ENCODE measurements at places on chromosomes 5 and 9. TPM values are rescaled to one million over a fixed set of nuclear protein-coding genes. Genes with fewer than 3 reads are reported as not detected.

The DDX4 gene
- total RNA-seq: not detected

The DPM2 gene
- 20.5 TPM for total RNA-seq

The SHLD3 gene
- 3.1 TPM for total RNA-seq

The LCN1 gene
- not detected for total RNA-seq

The VCAN gene
- total RNA-seq: 3.4 TPM

The F2RL2 gene
- total RNA-seq: 0.25 TPM

The SLC9A3 gene
- 4.2 TPM for total RNA-seq

The PDLIM7 gene
- 210 TPM for total RNA-seq

The LEAP2 gene
- total RNA-seq: not detected

The FBXL7 gene
- 14.7 TPM for total RNA-seq

The GNA14 gene
- 2.7 TPM for total RNA-seq

The SLC25A2 gene
- 0.15 TPM for total RNA-seq

The CCNI2 gene
- total RNA-seq: 0.25 TPM

The NMUR2 gene
- total RNA-seq: not detected

The IGIP gene
- total RNA-seq: 2.2 TPM

The TAF11L4 gene
- not detected for total RNA-seq

The SLC4A9 gene
- not detected for total RNA-seq

The MARVELD2 gene
- 2.3 TPM for total RNA-seq

The PCDHGA3 gene
- total RNA-seq: 0.49 TPM

The SLC6A7 gene
- total RNA-seq: not detected

The SLC34A1 gene
- not detected for total RNA-seq

The SPATA31A3 gene
- total RNA-seq: not detected

The MAP1B gene
- total RNA-seq: 107 TPM

The CCDC192 gene
- not detected for total RNA-seq

The C9 gene
- not detected for total RNA-seq

The PCDHGA2 gene
- total RNA-seq: 0.79 TPM

The FRMPD1 gene
- total RNA-seq: not detected

The NR2F1 gene
- total RNA-seq: 14.1 TPM

The FOXD4L5 gene
- not detected for total RNA-seq

The EGR1 gene
- 3.3 TPM for total RNA-seq

The CPLANE1 gene
- total RNA-seq: 8.5 TPM

The CDH10 gene
- total RNA-seq: under 0.01 TPM

The ARRDC3 gene
- 21.5 TPM for total RNA-seq

The SCGB3A2 gene
- total RNA-seq: not detected

The EIF4E1B gene
- total RNA-seq: not detected

The GRM6 gene
- not detected for total RNA-seq

The GAS1 gene
- total RNA-seq: under 0.01 TPM

The HMCN2 gene
- total RNA-seq: not detected

The BHMT2 gene
- total RNA-seq: 1.6 TPM

The CHSY3 gene
- total RNA-seq: 1.2 TPM

The CCDC183 gene
- not detected for total RNA-seq

The PCDHGB4 gene
- total RNA-seq: 4.2 TPM

The ZFP2 gene
- 0.60 TPM for total RNA-seq

The SPATA31E1 gene
- not detected for total RNA-seq

The SHC3 gene
- total RNA-seq: under 0.01 TPM

The CARD6 gene
- 21.7 TPM for total RNA-seq

The NR2F1-AS1 gene
- total RNA-seq: 7.9 TPM

The PGGT1B gene
- total RNA-seq: 10.4 TPM

The NEUROG1 gene
- total RNA-seq: not detected

The ORM2 gene
- total RNA-seq: not detected

The APBA1 gene
- total RNA-seq: 12.9 TPM

The DTWD2 gene
- total RNA-seq: 3.0 TPM

The ISL1 gene
- not detected for total RNA-seq

The AK3 gene
- total RNA-seq: 33.4 TPM

The RFESD gene
- total RNA-seq: 3.1 TPM
